ENCODE measurements at places on chromosomes 6 and 20.

DNA sequence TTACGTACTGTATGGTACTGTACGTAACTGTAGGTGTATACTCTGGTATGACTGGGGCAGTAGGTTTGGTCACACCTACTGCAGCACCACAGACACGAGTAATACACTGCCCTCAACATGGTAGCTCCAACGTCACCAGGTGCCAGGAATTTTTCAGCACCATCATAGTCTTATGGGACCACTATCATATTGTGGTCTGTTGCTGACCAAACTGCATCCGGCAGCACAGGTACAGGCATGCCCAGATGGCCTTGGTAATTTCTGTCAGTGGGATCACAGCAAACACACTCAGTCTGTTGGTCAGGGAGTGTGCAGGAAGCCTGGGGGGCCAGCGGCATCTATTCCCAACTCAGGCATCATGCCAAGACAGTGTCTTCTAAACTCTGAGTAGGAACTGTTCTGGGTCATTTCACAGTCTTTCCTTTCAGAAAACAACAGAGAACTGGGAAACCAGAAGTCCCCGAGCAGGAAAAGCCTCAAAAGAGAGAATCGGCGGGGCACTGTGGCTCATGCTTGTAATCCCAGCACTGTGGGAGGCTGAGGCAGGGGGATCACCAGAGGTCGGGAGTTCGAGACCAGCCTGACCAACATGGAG lies 5.8 kb downstream of the YTHDF1 start:
- DNase-seq, result no peak

- no peak for DNase-seq
Measured at GRCh38 chr6:95685822-95686221, 108.5 kb downstream of the MANEA start.

- no peak for DNase-seq
Measured at GRCh38 chr6:143844006-143844405, 868 bp downstream of the LTV1 start.

DNA sequence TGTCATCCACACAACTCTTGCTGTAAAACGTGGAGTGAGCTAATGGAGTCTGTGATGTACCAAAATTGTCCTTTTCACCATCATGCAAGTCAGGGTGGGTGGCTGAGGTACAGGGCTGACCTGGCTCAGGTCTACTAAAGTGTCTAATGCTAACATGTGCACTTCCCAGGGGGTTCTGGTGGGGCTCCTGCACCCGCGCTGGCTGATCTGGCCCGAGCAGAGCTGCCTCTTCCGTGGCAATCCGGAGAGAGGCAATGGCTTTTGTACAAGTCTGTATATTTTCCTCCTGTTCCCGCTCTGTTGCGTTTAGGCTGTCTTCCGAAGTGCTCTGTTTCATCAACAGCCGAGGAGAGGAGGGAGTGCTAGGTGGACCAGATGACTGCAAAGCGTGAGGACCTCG lies 191.8 kb downstream of the HIVEP2 start:
- DNase-seq, result no peak

DNA sequence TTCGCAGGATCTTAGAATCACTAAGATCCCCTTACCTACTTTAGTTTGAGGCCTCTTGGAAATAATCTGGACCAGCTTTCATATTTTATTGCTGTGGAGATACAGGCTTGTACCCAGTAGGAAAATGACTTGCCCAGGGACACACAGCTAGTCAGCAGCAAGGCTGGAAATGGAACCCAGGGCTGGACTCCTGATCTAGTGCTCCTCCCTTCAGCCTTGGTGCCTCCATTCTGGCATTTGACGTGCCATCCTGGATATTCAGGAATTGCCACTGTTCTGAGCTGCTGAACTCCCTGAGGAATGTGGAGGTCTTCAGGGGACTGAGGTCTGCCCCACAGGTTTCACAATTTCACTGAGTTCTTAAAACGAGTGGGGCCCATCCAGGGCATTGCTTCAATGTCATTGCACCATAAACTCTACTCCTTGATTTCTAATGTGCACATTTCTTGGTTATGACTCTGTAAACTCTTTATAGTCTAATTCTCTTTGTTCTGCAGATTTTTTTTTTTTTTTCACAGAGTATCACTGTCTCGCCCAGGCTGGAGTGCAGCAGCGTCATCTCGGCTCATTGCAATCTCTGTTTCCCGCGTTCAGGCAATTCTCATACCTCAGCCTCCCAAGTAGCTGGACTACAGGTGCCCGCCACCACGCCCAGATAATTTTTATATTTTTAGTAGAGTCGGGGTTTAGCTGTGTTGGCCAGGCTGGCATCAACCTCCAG lies 26.7 kb upstream of the CDKN1A start:
- DNase-seq, result no peak
